ENCODE measurements at places on chromosomes 11 and 22.

DNA sequence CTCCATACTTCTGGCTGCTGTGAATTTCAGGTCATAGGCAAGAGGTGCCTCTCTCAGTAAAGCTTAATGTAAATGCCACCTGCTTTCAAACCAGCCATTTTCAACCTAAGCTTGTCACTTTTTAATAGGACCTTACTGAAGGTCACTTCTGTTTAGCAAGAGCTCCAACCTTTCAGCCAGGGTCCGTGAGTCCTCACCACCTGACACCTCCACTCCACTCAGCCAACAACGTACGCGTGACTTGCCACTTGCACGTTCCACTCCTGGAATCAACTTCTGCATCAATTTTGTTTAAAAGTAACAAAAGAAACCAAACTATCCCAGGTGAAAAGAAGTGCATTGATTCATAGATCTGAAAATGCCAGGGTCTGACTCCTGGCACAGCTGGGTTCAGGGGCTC lies 114.4 kb downstream of the TRIM29 start:
- DNase-seq: peak; percentile 26

- DNase-seq: peak; percentile 74
Observed at GRCh38 chr22:49849161-49850020, 4.3 kb upstream of the ZBED4 start.

DNA sequence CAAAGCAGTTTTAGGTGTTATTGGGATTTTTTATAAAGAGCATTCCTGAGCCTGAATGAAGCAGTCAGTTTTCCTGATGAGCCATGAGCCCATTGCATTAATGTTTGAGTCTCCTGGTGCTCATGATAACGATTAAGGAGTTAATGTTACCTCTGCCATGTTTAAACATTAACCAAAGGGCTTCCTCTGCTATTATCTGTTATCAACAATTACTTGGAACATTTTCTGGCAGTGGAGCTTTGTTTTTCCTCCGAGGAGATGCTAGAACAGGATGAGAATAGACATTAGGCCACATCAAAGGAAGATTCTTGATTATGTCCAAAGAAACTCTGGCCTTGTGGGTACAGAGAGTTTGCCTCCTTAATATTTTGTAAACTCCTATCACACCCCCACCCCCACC lies 49.9 kb downstream of the ZNRF3 start:
- DNase-seq: no peak

GRCh38 chr11:115501893-115502589 lies 2.2 kb downstream of the CADM1 start:
- DNase-seq: no peak

- DNase-seq: no peak
Observed at GRCh38 chr11:68646832-68647231, 37.5 kb upstream of the GAL start.

- DNase-seq: no peak
Observed at GRCh38 chr11:116778556-116778955, 5.8 kb upstream of the BUD13 start.
